ENCODE measurements at places on chromosomes 11 and 22. TPM values are rescaled to one million over a fixed set of nuclear protein-coding genes. Genes with fewer than 3 reads are reported as not detected.

TLCD5 gene
- total RNA-seq: not detected

- no peak for DNase-seq
- no peaks in the 10 kb centered on the region for H3K36me3 ChIP-seq
- H3K27ac ChIP-seq: no peak overlapping the region
- H3K27me3 ChIP-seq: no peaks in the 10 kb centered on the region
Observed at GRCh38 chr11:83694191-83694910, 408.2 kb upstream of the CCDC90B start.

- no peaks in the 10 kb centered on the region for H3K36me3 ChIP-seq
- H3K27ac ChIP-seq: no peak overlapping the region
- H3K4me1 ChIP-seq: no peaks in the 10 kb centered on the region
- H3K27me3 ChIP-seq: no peaks in the 10 kb centered on the region
- DNase-seq: no peak
Observed at GRCh38 chr11:31419669-31420068, 50.0 kb downstream of the DNAJC24 start.

DNA sequence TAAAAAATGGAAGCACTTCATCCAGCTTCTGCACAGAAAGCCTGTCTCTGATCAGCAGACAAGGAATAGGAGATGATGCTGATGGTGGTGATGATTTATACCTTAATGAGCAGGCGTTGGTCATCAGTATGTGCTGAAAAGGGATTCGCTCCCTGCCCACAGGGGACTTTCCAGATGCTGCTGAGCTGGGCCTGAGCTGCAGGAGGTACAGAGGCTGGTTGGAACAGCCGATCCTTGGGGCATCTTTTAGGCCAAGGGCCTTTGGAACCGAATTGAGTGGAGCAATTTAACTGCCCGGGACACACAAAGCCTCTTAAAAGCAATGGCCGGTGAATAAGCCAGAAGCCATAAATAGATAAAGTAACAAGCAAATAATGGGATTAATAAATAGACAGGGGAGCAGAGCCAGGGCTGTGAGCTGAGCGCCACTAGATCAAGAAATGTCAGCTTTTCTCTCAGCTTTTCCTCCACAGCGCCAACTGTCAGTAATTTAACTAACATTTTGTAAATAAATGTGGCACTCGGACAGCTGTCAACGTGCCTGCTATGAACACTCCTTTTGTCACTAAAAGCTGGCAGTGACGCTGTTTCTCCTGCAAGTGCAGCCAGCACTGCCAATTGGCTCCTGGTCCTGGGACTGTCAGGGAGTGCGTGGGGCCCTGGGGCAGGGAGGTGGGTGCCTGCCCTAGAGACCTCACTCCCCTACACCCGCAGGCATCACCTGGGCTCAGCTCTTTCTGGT is 562.3 kb downstream of the NTM start:
- DNase-seq: no peak
- H3K27ac ChIP-seq: no peak overlapping the region
- H3K4me1 ChIP-seq: no peaks in the 10 kb centered on the region
- no peaks in the 10 kb centered on the region for H3K36me3 ChIP-seq

DNA sequence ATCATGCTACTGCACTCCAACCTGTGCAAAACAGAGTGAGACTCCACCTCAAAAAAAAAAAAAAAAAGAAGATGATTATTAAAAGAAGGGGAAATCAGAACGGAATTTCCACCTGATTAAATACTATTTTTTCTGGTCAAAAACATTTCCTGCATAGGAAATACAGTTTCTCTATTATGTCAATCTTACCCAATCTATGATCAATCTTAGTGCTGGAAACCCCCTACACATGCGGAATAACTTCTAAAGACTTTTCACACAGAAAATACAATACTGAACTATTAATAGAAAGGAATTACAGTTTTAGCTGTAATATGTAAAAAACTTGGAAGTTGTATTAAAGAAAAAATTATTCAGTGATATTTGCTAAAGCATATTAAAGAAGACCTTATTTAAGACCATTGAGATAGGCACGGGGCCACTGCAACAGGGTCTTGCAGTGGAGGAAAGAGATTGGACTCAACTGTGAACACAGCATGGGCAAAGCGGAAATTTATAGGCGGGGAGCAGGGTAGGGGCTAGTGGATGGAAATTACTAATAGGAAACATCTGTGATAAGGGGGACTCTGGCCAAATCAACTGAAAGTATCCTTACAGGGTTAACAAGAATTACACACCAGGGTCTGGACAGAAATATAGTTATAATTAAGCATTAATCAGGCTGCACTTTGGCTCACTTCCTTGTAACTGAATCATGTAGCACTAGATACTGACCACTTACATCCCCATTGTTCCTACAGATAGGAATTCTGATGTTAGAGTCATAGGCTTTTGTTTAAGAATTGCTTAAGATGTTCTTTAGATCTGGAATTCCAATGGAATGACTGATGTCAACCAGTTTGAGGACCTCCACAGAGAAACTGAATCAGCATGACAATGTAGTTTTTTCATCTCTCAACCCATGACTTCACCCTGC is 411.5 kb upstream of the DDI1 start:
- H3K4me1 ChIP-seq: no peaks in the 10 kb centered on the region
- H3K27ac ChIP-seq: no peak overlapping the region
- H3K4me3 ChIP-seq: no peak overlapping the region
- no peaks in the 10 kb centered on the region for H3K36me3 ChIP-seq
- H3K27me3 ChIP-seq: no peaks in the 10 kb centered on the region

DNA sequence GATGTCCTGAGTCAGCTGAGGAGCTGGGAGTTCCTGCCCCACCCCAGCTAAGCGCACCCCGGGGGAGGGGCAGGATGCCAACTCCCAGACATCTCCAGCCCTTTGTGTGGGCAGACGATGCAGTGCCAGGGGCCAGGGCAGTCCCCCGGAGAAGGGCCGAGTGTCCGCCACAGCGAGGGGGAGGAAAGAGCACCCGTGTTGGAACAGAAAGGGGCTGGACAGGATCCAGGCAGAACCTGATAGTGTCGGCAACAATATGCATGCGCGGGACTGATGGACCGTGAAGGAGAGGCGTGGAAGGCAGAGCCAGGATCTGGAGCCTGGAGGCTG is 1434.7 kb downstream of the BRD1 start:
- H3K4me1 ChIP-seq: no peaks in the 10 kb centered on the region
- no peak for DNase-seq
- no peak overlapping the region for H3K27ac ChIP-seq

HIC2 gene
- 8.4 TPM for total RNA-seq

DNA sequence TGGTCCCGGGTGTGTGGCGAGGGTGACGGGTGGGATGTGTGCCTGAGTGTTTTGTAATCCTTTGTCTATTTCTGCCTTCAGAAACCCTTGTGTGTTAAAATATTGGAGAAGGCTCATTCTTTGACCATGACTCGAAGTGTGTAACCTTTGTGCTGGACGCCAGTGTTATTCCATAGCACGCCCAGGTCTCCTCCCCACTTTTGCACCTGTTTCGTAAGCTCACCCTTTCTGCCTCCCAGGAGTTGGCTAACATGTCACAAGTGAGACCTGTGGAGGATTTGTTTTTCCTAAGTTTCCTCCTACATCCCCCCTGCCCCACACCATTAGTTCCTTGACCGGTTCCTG is 382 bp downstream of the C11orf54 start:
- no peak for DNase-seq
- H3K36me3 ChIP-seq: no peaks in the 10 kb centered on the region
- H3K27me3 ChIP-seq: no peaks in the 10 kb centered on the region
- peak overlapping the region; percentile 98 for H3K4me3 ChIP-seq

DNA sequence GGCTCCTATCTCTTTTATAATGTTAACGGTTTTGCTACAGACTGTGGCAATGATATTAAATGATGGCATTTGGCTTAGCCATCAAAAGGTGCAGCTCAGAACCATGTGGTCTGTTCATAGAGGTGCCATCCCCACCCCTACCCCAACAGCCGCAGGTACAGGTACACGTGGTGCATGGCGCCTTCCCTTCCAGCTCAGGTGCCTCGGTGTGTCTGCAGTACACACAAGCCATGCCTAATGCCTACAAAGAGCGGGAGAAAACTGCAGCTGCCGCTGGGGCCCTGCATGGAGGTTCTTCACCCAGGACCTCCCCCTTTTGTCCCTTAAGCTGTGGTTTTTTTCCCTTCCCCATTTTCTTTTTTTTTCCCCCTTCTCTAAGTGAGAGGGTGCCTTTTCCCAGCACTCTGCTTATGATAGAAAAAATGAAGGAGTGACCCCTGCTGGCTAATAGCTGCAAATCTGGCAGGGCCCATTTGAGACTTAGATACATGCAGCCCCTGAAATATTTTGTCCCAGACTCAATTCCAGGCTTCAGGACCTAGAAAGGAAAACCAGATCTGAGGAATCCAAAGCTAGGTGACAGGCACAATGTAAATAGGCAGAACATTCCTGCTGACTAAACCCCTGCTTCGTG is 6.5 kb downstream of the OR52M1 start:
- peaks cover 21% of the 10 kb centered on the region for H3K27me3 ChIP-seq
- DNase-seq: no peak
- no peaks in the 10 kb centered on the region for H3K4me1 ChIP-seq
- no peak overlapping the region for H3K27ac ChIP-seq
- no peaks in the 10 kb centered on the region for H3K36me3 ChIP-seq
- no peak overlapping the region for H3K4me3 ChIP-seq

DNA sequence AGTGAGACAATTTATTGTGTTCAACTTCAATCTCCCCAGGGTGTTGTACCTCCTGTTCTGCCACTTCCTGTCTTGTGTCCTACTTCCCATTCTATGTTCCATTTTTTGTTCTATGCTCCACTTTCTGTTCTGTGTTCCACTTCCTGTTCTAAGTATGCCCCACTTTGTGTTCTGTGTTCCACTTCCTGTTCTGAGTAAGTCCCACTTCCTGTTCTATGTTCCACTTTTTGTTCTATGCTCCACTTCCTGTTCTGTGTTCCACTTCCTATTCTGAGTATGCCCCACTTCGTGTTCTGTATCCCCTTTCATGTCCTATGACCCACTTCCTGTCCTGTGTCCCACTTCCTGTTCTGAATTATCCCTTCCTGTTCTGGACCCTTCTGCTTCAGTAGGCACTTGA is 732.7 kb downstream of the TBC1D22A start:
- H3K4me3 ChIP-seq: no peak overlapping the region
- no peaks in the 10 kb centered on the region for H3K36me3 ChIP-seq
- H3K27me3 ChIP-seq: no peaks in the 10 kb centered on the region

OSM gene
- total RNA-seq: 1.7 TPM

GRM5 gene
- total RNA-seq: not detected

LDHAL6A gene
- total RNA-seq: not detected

GRCh38 chr11:117796872-117797529 is at the start of gene DSCAML1:
Gene DSCAML1, minus strand, starts transcription at chr11:117797216. Its CDS starts 137 bp downstream, at chr11:117797079.
- H3K4me1 ChIP-seq: peaks cover 30% of the 10 kb centered on the region
- H3K27me3 ChIP-seq: no peaks in the 10 kb centered on the region
- peak; percentile 46 for DNase-seq
- no peaks in the 10 kb centered on the region for H3K36me3 ChIP-seq
- no peak within 1 kb of the TSS for H3K27ac ChIP-seq

DNA sequence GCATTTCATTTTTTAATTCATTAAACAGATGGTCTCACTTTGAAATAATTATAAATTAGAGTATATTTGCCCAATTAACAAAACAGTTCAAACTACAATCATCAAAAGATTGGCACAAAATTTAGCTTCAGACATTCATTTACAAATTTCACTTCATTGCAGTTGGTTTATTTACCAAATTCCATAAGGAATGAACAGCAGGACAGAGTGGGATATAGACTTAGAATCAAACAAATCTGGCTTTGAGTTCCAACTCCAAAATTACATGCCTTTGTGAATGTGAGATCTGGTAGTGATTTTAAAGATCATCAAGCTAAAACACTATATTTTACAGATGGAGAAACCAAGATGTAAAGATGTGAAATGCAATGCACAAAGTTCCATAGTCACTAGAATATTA is 310.7 kb upstream of the CNTN5 start:
- no peak for DNase-seq
- no peaks in the 10 kb centered on the region for H3K4me1 ChIP-seq
- no peak overlapping the region for H3K4me3 ChIP-seq
- H3K36me3 ChIP-seq: no peaks in the 10 kb centered on the region

- H3K4me1 ChIP-seq: peaks cover 7% of the 10 kb centered on the region
- no peaks in the 10 kb centered on the region for H3K36me3 ChIP-seq
- no peak for DNase-seq
- no peak overlapping the region for H3K27ac ChIP-seq
- no peak overlapping the region for H3K4me3 ChIP-seq
- H3K27me3 ChIP-seq: peaks cover 9% of the 10 kb centered on the region
Observed at GRCh38 chr11:69979632-69980031, 98.5 kb upstream of the ANO1 start.

GRCh38 chr11:2718817-2719438 is 19.1 kb upstream of the KCNQ1OT1 start:
- no peaks in the 10 kb centered on the region for H3K27me3 ChIP-seq
- H3K27ac ChIP-seq: no peak overlapping the region
- H3K36me3 ChIP-seq: no peaks in the 10 kb centered on the region
- H3K4me3 ChIP-seq: no peak overlapping the region
- no peaks in the 10 kb centered on the region for H3K4me1 ChIP-seq

GRCh38 chr11:30333405-30333804 is 10.5 kb downstream of the ARL14EP start:
- DNase-seq: peak; percentile 15
- peak overlapping the region; percentile 34 for H3K27ac ChIP-seq
- H3K36me3 ChIP-seq: peaks cover 53% of the 10 kb centered on the region
- no peaks in the 10 kb centered on the region for H3K4me1 ChIP-seq

DNA sequence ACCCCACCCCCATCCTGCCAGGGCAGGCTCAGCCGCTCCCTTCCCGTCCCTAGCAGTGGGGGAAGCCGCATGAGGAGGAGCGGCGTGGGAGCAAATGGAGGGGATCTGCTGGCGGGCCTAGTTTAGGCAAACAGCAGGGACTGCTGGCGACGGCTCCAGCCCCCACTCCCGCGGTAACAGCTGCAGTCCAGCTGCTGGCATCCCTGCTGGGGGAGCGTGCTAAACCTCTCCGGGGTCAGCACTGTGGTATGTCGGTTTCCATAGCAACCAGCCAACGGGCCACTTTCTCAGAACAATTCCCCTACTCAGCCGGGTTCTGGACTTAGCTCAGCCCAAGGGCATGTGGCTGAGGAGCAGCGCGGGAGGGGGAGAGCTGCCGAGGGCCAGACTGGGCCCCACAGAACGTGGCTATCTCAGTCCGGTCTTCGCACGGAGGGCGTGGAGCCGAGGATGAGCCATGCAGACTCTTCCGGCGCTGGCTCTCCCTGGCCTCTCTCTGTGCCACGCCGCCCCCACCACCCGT is 98.8 kb downstream of the PKNOX2 start:
- H3K4me1 ChIP-seq: no peaks in the 10 kb centered on the region
- no peak for DNase-seq
- H3K36me3 ChIP-seq: no peaks in the 10 kb centered on the region
- no peaks in the 10 kb centered on the region for H3K27me3 ChIP-seq
- H3K4me3 ChIP-seq: no peak overlapping the region

DNA sequence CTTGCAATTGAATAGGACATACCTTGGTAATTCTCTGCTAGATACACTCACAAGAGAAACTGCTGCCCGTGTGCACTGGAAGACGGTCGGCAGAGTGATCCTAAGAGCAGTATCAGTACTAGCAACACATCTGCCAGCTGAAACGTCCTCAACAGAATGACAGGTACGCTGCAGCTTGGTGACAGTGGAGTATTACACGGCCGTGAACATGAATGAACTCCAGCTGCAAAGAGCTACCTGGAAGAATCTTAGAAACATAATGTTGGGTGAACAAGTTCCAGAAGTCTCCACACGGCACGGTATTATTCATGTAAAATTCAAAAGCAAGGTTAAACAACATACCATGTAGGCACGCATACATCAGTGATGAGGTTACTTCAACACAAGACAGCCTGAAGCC is 44.4 kb downstream of the TPCN2 start:
- peaks cover 7% of the 10 kb centered on the region for H3K36me3 ChIP-seq
- H3K4me3 ChIP-seq: no peak overlapping the region
- H3K4me1 ChIP-seq: no peaks in the 10 kb centered on the region
- no peaks in the 10 kb centered on the region for H3K27me3 ChIP-seq
- H3K27ac ChIP-seq: no peak overlapping the region

GRCh38 chr22:27383896-27384295 is 417.7 kb downstream of the MN1 start:
- H3K4me3 ChIP-seq: no peak overlapping the region
- no peak overlapping the region for H3K27ac ChIP-seq
- H3K27me3 ChIP-seq: no peaks in the 10 kb centered on the region
- no peaks in the 10 kb centered on the region for H3K4me1 ChIP-seq
- no peaks in the 10 kb centered on the region for H3K36me3 ChIP-seq

PRG2 gene
- not detected for total RNA-seq

Data from B cell (primary cell).